ENCODE measurements at places on chromosomes 11 and 22.

DNA sequence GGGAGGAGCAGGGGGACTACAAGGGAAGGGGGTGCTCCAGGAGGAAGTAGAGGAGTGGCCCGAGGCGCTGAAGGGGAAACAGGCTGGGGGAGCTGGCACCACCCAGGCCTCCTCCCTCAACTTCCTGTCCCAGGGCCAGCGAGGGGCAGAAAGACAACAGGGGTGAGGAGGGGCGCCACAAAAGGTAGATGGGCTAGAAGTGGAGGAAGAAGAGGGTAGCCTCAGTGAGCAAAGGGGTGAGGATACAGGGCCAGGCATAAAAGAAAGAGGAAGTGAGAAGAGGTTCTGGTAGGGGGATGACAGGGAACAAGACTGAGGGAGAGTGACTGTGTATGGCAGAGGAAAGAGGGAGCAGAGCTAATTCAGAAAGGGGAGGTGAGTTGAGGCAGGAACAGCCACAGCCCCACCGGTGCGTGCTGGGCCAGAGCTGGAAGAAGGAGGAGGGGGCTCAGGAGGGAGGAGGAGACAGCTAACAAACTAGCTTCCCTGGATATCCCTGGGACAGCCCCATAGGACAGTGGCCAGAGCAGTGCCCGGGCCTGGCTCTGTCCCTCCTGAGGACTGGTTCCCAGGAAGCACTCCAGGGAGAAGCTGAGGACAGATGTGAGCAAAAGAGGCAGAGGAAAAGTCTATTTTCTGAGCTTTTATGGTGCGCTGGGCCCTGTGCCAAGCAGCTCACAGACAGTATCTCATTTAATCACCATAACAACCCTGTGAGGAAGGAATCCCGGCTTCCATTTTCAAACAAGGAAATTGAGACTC is 8.5 kb downstream of the DCHS1 start:
- DNase-seq, result no peak

- no peak for DNase-seq
Observed at GRCh38 chr11:117945047-117945810, 16.0 kb upstream of the TMPRSS13 start.

- DNase-seq, result no peak
Observed at GRCh38 chr22:38266120-38266519, 6.7 kb downstream of the TMEM184B start.

DNA sequence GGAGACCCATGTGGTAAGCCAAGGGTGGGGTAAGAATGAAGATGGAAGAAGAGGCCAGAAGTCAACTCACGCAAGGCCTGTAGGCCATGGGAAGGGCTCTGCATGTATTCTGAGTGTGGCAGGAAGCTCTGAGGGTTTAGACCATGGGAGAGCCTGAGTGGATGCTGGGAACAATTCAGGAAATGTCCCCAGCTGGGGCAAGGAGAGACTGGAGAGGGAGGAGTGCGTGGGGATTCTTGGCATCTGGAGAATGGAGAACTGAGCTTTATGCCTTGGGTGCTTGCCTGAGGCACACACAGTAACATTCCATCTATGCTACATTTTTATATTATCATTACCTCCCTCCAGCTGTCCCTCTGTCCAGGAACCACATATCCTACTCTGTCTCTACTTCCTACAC is 50.4 kb upstream of the CD82 start:
- no peak for DNase-seq

- DNase-seq, result peak; percentile 32
Observed at GRCh38 chr11:124670732-124671131, 2.8 kb downstream of the SIAE start.

- no peak for DNase-seq
Observed at GRCh38 chr11:2213890-2214526, 42.4 kb upstream of the TH start.

GRCh38 chr11:94722735-94723134 is 45.4 kb upstream of the AMOTL1 start:
- no peak for DNase-seq

GRCh38 chr11:72842653-72843330 is 28.6 kb downstream of the ATG16L2 start:
- no peak for DNase-seq

- DNase-seq, result peak; percentile 6
Observed at GRCh38 chr22:50085211-50085972, at the start of gene MLC1. MLC1 (minus strand) TSS chr22:50085426; CDS start chr22:50084902, 524 bp downstream.

DNA sequence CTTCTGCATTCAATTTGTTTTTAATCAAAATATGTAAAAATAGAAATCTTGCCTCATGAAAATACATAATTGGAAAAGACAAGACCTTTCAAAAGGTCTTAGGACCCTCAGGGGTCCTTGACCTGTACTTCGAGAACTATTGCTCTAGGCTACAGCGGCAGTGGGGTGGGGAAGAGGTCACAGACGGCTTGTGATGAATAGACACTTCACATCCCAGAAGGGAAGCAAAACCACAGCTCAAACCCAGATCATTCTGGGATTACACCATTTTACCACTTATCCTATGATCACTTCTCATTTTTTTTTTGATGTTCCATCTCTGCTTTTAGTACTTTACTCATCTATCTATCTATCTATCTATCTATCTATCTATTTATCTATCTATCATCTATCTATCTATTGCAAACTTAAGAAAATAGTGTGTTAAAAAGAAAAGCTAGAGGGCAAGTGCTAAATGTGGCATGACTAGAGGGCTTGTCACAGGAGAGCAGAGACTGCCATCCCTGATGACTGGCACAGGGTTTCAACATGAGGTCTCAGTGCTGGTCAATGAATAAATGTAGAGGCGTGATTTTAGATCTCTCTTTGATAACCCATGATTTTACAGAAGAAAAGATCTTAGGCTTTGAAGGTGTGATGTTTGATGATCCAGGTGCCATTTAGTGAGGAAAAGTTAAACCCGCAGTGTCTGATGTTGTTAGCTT is 37.1 kb downstream of the RNF141 start:
- no peak for DNase-seq

- DNase-seq, result no peak
Observed at GRCh38 chr11:71467164-71467563, 14.2 kb downstream of the NADSYN1 start.

Measured in CD8-positive, alpha-beta memory T cell (primary cell).